ENCODE measurements at places on chromosomes 4 and X.

DNA sequence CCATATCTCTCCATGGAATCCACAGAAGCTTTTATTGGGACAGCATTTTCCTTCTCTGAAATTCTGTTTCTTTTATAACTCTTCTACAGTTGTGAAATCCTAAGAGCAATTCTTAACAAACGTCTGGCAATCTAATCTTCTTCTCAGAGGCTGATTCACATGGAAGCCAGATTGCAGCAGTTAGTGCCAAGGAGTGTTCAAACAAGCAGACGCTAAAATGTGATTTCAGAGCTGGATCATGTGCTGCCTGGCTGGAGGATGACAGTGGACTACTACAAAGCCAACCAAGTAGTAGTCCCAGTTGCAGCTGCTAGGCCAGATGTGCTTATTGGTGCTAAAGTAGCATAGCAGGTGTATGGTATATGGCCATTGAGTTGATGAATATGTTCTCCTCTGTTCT is 27.7 kb upstream of the GLRB start:
- DNase-seq: no peak

- no peak for DNase-seq
Observed at GRCh38 chr4:119026662-119027444, 108.8 kb upstream of the MYOZ2 start.

DNA sequence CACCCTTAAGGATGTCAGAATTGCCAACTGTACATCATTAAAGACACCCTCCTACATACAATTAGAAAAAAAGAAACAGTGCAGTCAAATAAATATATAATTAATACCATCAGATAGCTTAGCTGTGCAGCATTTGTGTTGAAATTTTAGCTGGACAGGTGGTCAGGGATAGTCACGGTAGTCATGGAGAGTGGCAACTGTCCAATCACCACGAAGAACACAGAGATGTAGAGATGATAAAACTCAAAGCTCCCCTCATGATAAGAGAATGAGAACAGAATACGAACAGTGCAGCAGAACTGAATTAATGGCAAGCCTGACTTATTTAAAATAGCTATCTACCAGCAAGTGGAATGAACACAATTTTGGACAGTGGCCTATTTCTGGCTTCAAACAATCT is 27.2 kb downstream of the SLC39A8 start:
- no peak for DNase-seq

DNA sequence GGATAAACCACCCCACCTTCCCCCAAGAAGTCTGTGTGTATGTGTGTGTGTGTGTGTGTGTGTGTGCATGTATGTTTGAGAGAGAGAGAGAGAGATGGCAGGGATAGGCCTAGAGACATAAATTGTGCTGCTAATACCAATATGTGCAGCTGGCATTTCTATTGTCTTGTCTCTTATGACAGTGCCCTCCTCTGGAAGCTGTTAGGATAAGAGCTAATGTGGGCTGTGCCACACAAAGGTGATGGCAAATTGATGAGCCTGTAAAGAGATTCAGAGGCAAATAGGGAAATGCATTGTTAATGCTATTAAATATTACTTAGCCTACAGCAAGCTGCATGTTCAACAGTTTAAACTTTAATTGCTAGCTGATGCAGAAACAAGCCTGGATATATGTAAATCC is 332.0 kb downstream of the NKX6-1 start:
- no peak for DNase-seq

Data from GM12864 (cell line).